ENCODE measurements at places on chromosomes 2 and 18.
A peak's percentile ranks its signal among the peaks of the same experiment; 100 is the strongest.

GRCh38 chr18:79868811-79869541, 71.2 kb downstream of the KCNG2 start:
- H3K36me3 ChIP-seq, result no peaks in the 10 kb centered on the region
- DNase-seq, result no peak
- no peaks in the 10 kb centered on the region for H3K4me1 ChIP-seq

DNA sequence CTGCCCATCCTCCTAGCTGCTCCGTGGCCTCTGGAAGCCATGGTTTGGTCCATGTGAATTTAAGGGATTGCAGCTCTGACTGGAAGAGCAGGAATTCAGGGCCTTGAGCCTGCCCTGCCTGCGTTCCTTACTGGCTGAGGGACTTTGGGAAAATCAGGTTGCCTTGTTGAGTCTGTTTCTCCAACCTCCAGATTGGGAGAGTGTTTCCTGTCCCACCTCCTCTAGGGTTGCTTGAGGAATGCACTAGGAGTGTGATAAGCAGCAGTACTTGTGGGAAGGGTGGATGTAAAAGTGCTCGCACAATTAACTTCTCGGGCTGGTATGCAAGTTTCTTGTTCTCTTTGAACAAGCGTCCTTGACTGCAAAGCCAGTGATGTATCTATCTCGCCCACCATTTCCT, 84.4 kb upstream of the YWHAQ start:
- no peak overlapping the region for H3K4me3 ChIP-seq
- no peak overlapping the region for H3K27ac ChIP-seq
- H3K36me3 ChIP-seq, result no peaks in the 10 kb centered on the region
- no peak for DNase-seq
- H3K4me1 ChIP-seq, result no peaks in the 10 kb centered on the region

DNA sequence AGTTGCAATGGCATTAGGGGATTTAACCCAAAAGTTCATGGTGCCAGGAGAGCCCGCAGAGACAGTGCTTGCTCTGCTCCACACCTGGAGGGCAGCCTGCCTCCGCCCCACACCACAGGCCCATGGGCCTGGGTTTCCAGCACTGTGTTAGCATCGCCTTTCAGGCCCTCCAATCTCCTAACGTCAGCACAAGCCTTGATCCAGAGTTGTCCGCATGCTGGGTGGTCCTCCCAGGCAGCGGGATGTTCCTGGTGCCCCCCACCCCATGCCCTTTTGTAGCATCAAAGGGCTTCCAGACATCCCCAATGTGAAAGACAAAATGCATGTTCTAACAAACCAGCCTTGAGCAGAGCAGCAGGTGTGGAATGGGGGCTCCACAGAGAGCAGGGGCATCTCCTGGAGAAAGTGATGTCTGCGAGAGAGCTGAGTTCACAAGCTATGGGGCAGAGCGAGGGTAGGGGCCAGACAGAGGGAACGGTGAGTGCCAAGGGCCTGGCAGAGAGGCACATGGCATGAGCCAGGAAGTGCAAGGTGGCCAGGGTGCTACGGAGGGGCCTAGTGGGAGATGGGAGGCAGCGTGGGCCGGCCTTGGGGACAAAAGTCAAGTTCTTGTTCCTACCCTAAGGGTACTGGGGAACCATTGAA, 119.2 kb downstream of the CYP26B1 start:
- no peak overlapping the region for H3K27ac ChIP-seq
- no peaks in the 10 kb centered on the region for H3K4me1 ChIP-seq
- no peak overlapping the region for H3K4me3 ChIP-seq
- DNase-seq, result no peak
- no peaks in the 10 kb centered on the region for H3K27me3 ChIP-seq

- DNase-seq, result no peak
- H3K27me3 ChIP-seq, result no peaks in the 10 kb centered on the region
- H3K36me3 ChIP-seq, result no peaks in the 10 kb centered on the region
- H3K4me1 ChIP-seq, result no peaks in the 10 kb centered on the region
- H3K4me3 ChIP-seq, result no peak overlapping the region
- no peak overlapping the region for H3K27ac ChIP-seq
These were observed 351.7 kb downstream of the RAD51AP2 start for GRCh38 chr2:17166506-17166905.

DNA sequence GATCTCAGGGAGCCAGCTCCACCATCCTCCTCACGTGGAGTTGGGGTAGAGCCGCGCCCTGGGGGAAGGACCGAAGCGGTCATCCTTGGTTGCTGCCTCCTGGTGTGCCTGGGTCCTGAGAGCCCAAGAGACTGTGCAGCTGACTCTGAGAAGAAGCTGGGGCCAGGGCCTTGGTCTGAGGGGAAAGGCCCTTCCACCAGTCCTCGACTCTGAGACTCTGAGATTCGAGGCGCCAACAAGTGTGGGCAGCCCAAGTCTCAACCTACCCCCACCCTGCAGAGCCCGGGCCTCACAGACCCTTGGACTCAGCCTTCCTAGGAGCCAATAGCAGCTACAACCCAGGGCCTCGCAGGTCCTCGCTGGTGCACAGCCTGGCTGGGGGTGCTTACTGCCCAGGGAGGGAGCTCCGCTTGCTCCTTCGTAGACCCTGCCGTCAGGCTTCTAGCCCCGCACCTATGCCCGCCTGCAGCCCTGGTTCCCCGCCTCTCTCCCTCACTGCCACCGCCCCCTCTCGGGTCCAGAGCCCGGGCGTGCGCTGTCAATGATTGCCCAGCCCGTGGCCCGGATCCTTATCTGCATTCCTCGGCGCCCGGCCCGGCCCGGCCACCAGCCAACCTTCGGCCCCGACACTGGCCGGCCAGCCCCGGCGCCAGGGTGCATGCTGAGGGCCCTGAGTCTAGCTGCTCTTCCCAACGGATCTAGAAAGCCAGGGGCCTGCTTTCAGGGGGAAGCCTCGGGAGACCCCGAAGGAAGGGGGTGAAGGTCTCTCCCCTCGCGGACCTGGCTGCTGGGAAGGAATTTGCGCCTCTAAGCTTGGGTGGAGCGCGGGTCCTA, 2.0 kb downstream of the IHH start:
- H3K36me3 ChIP-seq, result no peaks in the 10 kb centered on the region
- H3K27me3 ChIP-seq, result peaks cover 28% of the 10 kb centered on the region
- H3K27ac ChIP-seq, result no peak overlapping the region
- H3K4me3 ChIP-seq, result peak overlapping the region; percentile 54
- no peak for DNase-seq

DNA sequence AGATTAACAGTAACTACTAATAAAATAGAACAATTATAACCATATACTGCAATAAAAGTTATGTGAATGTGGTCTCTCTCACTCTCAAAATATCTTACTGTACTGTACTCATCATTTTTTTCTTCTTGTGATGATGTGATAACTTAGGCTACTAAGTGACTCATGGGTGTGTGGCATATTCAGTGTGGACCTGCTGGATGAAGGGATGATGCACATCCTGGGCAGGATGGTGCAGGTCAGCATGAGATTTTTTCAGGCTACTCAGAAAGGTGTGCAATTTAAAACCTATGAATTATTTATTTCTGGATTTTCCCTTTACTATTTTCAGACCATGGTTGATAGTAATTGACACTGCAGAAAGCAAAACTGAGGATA, 90.7 kb downstream of the NCKAP5 start:
- H3K4me3 ChIP-seq, result no peak overlapping the region
- H3K27me3 ChIP-seq, result no peaks in the 10 kb centered on the region
- H3K36me3 ChIP-seq, result no peaks in the 10 kb centered on the region
